Activated T-cell treated with anti-CD3 and anti-CD28 coated beads, Interleukin-2, amount 50 U/mL, for 4 hours (primary cell): ENCODE measurements at places on chromosomes 1 and 21.

GRCh38 chr1:8142955-8143629 is 117.0 kb upstream of the ERRFI1 start:
- no peak for DNase-seq

DNA sequence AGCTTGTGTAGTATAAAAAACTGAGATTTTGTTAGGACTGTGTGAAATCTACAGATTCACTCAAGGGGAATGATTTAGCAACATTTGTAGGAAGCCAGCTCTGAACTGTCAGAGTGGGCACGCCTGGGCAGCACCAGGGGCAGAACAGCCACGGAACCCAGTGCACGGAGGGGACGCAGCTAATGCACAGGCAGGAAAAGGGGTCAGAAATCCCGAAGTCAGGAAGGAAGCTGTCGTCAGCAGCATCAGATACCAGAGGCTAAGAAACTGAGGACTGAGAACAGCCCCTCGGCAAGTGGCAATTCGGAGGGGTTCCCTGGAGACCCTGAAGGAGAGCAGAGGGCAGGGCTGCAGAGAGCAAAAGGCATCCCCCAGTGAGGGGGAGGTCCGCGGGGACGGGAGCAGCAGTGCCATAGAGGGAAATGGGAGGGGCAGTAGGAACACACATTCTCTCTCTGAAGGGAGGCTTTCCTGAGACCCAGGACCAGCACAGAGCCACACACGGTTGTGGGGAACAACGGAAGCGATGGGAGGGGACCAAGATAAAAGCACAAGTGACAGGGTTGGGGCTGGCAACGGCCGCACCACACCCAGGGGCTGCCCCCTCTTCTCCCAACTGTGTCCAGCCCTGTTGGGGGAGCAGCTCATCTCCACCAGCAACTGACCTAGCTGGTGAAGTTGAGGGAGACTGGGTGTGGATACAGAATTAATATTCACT is 12.7 kb downstream of the UBE2J2 start:
- no peak for DNase-seq

DNA sequence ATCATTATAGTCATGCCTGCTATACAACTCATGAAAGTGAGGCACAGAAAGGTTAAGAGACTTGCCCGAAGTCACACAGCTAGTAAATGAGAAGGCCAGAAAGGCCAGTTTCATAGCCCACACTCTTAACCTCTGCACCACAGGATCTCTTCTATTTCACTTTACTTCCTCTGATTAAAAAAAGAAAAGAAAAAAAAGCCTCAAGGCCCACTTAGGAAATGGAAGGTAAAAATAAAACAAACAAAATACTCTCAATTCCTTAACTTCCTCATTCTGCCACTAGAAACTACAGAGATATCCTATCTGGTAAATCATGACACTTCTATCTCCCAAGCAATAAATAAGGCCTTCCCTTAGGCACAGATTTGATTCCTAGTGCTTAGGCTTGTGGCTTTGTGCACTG is 7.6 kb upstream of the ENAH start:
- no peak for DNase-seq

- DNase-seq, result no peak
Observed at GRCh38 chr1:110227774-110228173, 17.7 kb downstream of the KCNC4 start.

DNA sequence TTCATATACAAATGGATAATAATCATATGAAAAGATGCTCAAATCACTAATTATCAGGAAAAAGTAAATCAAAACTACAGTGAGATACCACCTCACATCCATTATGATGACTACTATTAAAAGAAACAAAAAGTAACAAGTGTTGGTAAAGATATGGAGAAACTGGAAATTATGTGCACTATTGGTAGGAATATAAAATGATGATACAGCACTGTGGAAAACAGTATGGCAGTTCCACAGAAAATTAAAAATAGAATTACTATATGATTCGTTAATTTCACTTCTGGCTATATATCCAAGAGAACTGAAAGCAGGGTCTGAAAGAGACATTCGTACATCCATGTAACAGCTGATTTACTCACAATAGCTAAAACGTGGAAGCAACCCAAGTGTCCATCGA is 21.1 kb upstream of the ATP1A1 start:
- DNase-seq, result no peak

DNA sequence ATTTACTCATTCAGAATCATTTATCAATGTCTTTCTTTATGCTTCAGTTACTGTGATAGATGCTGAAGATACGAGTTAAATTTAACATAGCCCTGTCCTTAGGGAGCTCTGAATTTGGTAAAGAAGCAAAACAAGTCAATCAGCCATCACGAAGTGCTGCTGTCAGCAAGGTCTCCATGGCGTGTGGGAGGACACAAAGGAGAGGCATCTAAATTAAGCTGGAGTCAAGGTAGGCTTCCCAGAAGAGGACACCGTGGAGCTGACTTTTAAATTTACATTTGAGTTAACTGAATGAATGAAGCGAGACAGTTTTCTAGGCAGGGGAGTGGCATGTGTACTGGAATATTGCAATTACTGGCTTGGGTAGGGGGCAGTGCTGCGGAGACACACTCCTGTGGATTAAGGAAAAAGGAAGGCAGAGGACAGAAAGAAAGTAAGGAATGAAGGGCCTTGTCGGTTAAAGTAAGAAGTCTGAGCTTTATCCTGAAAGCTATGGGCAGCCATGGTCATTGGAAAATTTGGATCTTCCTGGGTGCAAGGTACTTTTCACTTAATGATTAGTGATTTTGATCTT is 41.3 kb upstream of the C1orf87 start:
- DNase-seq, result no peak

DNA sequence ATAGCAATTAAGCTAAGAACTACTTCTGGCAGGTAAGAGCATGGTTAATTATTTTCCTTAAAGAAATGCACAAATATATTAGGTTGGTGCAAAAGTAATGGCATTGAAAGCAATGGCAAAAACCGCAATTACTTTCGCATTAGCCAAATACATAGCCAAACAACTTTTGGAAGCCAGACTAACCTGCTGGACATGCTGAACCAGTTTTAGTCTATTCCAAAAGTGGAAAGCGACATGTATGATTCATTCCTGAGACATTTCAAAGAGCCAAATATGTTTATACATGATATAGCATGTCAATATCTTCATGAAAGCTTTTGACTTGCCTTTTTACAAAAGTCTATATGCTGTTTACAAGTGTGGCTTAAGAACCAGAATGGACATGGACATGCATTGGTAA is 23.4 kb upstream of the DR1 start:
- DNase-seq, result no peak

DNA sequence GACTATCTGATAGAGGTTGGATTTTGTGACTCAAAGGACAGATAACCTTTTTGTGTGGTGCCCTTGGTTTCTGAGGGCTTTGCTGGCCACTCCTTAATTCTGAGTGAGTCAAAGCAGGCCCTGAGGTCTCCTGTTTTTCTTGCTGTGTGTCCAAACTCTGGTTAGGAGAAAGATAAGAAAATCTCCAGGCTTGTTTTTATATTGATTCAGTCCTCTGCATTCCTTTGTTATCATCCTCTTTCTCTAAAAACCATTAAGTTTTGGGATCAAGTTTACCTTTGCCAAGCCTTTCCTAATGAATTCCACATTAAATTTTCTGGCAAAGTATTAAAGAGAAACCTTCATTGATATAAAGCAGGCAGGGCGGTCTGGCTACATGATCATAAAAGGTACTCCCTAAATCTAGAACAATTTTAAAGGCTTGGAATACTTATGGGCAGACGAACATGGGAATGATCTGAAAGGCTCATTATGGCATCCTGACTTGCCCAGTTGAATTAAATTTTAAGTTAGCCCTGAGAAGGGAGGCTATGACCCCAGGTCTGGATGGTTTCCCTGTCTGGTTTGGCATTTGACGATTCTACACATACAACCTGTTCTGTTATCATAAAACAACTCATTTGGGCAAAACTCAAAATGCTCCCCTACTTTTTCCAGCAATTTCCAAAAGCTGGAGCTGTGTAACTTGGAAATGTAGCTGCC is 20.8 kb downstream of the ZBTB8B start:
- no peak for DNase-seq

GRCh38 chr1:178727014-178727895 is 2.2 kb downstream of the RALGPS2 start:
- DNase-seq, result no peak

DNA sequence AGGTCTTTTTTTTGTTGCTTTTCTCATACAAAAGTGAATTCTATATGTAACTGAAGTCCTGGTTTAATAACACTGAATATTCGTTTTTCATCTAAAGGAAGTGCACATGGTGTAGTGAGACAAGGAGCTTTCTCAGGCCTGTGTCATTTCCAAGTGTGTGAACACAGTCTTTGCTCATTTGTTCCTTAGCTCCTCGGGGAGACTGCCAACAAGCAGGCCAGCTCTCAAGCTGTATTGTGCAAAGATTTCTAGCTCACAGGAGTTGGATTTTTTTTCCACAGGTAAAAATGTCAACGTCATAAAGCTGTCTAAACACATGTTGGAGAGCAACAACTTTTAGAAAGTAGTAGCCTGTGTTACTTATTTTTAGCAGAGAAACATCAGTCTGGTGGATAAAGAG is 87.8 kb upstream of the S1PR1 start:
- no peak for DNase-seq

DNA sequence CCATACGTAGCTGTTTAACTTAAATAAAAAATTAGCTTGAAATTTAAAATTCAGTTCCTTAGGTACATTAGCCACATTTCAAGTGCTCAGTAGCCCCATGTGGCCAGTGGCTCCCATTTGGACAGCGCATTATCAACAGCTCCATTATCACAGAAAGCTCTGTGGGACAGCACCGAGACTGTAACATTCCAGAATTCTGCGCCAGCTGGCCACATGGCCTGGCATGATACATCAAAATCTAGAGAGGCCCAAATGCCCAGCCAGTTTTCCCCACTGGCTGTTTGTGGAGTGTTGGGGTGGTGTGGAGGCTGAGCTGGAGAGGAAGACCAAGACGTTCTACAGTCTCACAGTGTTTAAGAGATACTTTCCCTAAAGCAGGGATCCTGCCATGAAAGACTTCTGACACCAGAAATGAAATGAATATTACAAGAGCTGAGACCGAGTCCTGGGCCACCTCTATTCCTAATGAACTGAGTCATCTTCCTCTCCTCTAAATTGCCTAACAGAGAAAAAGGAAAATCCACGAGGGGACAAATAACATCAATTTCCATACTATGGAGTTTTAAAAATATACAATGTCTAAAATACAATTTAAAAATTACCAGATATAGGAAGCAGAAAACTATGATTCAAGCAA is 27.3 kb upstream of the ACTA1 start:
- no peak for DNase-seq

DNA sequence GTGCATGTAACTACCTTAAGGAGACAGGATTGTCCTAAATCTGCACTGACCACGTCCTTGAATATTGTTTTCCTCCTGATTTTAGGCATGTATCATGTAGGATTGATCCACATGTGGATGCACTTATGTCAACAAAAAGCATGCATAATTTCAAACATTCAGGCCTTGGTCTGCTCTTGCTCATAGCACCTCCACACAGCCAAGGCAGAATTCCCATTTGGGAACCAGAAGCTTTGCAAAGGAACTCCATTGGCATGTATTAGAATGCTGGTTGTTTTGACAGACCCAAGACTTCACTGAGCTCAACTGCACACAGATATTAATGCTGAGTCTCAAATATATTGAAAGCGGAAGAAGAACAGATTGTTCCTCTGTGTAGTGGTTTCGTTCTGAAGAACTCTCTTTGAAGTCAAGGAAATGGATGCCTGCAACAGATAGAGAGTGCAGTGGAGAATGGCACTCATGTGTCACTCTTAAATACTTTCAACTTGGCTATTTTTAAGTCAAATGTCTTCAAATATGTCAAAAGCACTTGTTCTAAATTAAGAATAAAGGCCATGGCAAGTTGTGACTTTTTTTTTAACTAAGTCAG is 387.6 kb downstream of the LTN1 start:
- no peak for DNase-seq

GRCh38 chr1:180811886-180812285 is 100.8 kb upstream of the KIAA1614 start:
- no peak for DNase-seq

- no peak for DNase-seq
Observed at GRCh38 chr1:103144681-103145080, 36.4 kb upstream of the COL11A1 start.

DNA sequence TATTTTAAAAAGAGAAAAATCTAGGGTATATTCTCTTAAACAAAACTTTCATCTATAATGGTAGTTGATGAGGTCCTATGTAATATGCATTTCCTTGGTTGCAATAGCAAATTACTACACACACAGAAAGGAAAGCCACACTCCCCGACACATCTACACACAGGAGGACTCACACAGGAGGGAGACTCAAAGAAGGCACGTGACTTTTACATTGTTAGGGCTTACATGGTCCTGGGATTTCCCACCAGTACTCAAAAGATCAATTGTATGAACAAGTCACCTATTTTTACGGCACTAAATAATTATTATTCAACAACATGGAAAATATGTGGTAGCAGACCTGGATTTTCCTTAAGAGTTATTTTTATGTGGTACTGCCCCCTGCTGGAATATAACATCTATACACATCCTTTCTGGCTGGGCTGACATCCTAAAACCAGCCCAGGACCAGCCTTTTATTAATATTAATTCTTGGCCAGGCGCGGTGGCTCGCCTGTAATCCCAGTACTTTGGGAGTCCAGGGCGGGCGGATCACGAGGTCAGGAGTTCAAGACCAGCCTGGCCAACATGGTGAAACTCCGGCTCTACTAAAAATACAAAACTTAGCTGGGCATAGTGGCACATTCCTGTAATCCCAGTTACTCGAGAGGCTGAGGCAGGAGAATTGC is 33.9 kb upstream of the LGALS8 start:
- no peak for DNase-seq

DNA sequence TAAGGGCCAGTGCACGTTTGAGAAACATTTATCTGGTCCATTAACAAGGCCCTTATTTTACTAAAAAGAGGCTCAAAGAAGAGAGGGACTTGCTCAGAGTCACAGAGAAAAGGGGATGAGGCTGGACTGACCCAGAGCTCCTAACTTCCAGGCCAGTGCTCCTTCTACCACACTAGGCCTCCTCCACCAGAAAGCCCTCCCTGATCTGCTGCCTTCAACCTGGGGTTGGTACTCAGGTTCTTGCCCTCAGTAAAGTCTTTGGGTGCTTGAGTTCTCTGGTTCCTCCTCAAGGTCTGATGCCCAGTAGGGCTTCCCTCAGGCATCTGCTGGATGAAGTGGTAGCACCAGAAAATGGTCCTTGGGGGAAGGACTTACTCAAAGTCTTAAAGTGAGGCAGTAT is 26.0 kb downstream of the TTC39A start:
- no peak for DNase-seq

- DNase-seq, result no peak
Observed at GRCh38 chr1:116671072-116671760, 3.7 kb upstream of the IGSF3 start.

GRCh38 chr1:99529002-99529401 is 116.9 kb upstream of the PALMD start:
- no peak for DNase-seq

GRCh38 chr1:26852701-26853100 is 10.2 kb upstream of the SFN start:
- no peak for DNase-seq

DNA sequence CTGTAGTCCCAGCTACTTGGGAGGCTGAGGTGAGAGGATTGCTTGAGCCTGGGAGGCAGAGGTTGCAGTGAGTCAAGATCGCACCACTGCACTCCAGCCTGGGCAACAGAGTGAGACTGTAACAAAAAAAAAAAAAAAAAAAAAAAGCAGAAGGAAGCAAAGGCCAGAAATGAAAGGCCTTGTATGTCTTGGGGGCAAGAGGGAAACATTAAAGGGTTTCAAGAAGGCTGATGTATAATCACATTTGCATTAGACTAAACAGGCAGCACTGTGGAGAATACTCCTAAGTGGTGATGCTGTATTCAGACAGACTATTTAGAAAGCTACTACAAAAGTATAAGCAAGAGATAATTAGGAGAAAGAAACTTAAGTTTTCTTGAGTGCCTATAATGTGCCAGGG is 10.4 kb downstream of the ANP32E start:
- DNase-seq, result no peak
